ENCODE measurements at places on chromosomes 2 and 18.
A peak's percentile ranks its signal among the peaks of the same experiment; 100 is the strongest.

DNA sequence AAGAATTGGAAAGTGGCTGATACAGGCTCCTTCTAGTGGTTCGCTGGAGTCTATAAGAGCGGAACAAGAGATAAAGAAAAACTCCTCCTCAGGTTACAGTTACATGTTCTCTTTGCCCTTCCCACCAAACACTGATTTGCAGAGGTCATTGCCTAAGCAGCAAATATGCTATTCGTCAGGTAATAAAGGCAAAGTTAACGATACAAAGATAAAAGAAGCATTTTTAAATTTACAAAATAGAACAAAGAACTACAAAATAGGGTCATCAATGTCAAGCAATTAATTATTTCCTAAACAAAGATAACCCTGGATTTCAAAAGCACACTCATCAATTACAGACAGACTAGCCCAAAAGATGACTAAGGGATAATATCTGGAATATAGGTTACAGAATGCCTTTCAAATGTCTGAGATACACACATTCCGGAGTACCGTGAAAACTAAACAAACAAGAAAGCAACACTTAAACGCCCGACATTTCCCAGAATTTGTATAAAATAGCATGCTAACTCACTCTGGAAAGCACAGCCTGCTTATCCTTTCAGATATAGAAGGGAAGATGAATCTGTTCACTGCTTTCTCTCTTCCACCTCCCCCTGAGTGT lies 186.4 kb downstream of the MREG start:
- DNase-seq = no peak

GRCh38 chr2:62412347-62412742 lies 93.7 kb downstream of the TMEM17 start:
- DNase-seq = no peak

- no peak for DNase-seq
Measured at GRCh38 chr2:26620031-26620605, 21.0 kb downstream of the CIB4 start.

DNA sequence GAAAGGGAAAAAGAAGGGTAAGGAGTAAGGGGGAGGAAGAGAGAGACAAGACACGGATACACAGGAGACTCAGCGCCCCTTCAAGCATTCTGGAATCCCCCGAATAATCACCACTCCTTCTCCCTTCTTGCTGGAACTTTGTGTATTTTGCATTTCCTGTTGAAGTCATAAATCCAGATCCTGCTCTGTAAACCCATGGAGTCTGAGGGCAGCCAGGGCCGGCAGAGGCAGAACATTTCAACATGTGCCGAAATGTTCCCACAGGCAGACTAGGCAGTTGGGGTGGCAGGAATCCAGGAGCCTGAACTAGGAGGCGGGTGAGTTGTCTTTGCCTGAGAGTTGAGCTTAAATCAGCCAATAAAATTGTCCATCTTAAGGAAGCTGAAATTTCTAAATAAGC lies 193.1 kb downstream of the SH3RF3 start:
- no peak for DNase-seq

GRCh38 chr18:79577451-79578395 lies 101.9 kb upstream of the CTDP1 start:
- peak; percentile 34 for DNase-seq

DNA sequence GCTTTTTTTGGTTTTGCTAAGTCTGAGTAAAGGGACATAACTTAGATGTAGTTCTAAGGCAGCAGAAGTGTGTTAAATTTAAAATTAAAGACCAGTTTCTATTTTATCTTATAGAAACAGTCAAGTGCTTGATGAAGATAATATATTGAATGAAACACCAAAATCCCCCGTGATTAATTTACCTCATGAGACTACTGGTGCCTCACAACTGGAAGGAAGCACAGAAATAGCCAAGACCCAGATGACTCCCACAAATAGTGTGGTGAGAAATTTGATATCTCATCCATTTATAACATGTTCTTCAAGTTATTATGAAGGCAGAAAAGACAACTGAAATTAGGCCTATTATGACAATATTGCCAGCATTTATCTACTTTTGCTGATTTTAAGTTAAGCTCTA lies 45.6 kb downstream of the APLF start:
- DNase-seq = no peak

- DNase-seq = no peak
Measured at GRCh38 chr18:64116571-64117175, 32.2 kb downstream of the LINC00305 start.

Measured in K562 (cell line).